NCI-H187 (cell line): ENCODE measurements at places on chromosomes 6 and 20.

- DNase-seq = peak; percentile 50
Observed at GRCh38 chr6:108156180-108156937, 9.5 kb upstream of the NR2E1 start.

DNA sequence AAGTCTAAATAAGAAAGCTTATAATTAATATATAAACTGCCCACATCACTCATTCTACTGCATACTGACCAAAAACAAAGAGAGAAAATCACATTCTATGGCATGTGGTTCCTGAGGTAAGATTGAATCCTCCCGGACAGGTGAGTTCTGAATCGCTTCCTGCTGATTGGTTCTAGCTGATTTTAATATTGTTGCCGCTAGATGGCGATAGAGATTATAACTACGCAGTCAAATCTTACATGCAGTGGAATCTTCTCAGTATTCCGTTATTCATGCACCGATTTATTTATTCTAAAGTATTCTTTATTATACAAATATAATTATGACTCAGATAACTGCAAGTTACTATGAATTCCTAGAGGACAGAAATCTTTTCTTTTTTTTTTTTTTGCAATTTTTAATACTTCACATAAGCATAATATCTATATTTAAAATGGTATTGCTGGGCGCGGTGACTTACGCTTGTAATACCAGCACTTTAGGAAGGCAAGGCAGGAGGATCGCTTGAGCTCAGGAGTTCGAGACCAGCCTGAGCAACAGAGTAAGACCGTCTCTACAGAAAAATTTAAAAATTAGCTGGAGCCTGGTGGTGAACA, 24.2 kb upstream of the TMX4 start:
- DNase-seq = peak; percentile 39

GRCh38 chr6:128098000-128098581, 197.2 kb upstream of the THEMIS start:
- DNase-seq = no peak

DNA sequence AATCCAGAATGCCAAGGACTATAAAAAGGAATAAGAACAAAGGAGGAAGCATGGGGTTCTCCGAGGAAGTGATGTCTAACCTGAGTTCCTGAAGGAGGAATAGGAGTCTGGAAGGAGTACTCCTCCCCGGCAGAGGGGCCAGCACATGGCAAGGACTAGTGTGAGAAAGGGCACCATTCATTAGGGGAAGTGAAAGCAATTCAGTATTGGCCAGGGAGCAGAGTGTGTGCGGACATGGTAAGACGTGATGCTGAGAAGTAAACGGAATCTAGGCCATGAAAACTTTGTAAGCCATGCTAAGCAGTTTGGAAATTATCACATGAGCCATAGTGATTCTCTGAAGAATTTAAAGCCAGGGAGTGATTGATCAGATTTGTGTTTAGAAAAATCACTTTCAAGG, 218.9 kb upstream of the PRDM1 start:
- DNase-seq = no peak

DNA sequence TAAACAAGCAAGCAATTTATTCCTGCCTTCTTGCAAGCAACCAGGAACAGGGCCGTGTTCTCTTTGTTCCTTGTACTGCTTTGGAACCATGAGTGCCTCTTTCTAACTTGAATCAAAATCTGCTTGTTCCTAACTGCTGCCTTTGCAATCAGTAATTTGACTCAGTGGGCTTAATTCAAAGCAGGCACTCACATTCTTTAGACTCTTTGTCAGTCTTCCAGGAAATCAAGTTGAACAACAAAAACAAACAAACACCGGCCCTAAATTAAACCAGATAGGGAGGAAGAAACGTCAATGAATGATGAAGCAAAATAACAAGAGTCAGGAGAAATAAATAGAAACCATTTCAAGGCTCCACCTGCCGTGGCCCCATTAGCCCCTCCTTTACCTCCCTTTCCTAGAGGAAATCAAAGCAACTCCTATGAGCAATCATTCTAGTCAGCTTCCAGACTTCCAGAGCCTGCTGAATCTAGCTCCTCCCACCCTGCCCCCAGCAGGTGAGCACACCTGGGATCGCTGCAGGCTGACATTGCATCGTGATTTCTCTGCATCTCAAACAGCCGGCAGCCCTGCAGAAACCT, 582.2 kb upstream of the FLRT3 start:
- no peak for DNase-seq

- DNase-seq = no peak
Observed at GRCh38 chr20:53828088-53828681, 234.5 kb upstream of the ZNF217 start.

- no peak for DNase-seq
Observed at GRCh38 chr20:4154958-4155411, 139.6 kb upstream of the RNF24 start.

GRCh38 chr6:14732844-14733757, 512.8 kb upstream of the JARID2 start:
- DNase-seq = no peak

DNA sequence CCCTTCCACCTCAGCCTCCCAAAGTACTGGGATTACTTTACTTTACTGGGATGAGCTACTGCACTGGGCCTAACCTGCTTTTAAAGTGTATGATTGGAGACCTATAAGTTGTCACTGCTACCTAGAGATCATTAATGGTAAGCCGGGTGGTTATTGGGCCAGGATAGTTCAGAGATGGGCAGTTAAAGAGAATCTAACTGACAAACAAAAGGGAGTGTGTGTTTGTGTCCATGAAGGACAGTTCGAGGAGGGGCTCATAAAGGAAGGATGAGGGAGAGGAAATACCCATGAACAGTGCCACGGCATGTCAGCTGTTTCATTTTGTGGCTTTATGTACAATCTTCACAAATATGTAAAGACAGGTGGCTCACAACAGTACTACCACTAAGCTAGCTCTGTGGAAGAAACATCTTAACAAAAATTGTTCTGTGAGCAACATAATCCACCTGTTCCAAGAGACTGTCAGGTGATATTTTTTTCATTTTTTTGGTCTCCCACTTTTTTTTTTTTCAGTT, 69.7 kb upstream of the FAM8A1 start:
- no peak for DNase-seq

DNA sequence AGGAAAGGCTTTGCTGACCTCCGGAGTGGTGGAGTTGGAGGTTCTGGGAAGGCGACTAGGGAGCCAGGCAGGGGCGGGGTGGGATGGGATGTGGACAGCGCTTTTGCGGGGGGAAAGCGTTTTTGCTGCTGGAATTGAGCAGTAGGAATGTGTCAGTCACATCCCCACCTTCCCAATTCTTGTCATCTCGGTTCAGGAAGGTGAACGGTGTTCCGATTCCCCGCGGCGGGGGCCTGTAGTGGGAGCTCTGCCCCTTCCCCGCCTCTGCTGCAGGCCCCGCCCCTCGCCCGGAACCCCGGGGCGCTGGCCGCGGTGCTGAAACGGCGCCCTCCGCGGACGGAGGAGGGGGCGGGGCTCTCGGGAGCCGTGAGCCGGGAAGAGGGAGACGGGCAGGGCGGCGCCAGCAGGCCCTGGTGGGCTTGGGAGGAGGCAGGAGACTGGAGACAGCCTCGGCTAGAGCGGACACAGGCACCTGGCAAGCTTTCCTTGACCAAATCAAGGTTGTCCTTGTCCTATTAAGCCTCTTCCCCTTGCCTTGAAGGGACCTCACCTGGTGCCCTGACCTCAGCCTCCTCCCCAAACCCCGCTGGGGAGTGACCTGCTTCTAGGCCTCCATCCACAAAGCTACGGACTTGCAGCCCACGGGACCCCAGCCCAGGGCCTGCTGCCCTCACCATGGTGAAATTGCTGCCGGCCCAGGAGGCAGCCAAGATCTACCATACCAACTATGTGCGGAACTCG, at the start of gene LHFPL5:
Gene LHFPL5, plus strand, starts transcription at position 357 of the 741 bp plus-strand sequence. Its CDS starts 319 bp downstream, at position 676.
- DNase-seq = peak; percentile 22

GRCh38 chr6:73030791-73031782, 194.2 kb downstream of the KHDC1L start:
- DNase-seq = no peak

GRCh38 chr6:39008737-39009136, 39.8 kb upstream of the GLP1R start:
- DNase-seq = no peak

DNA sequence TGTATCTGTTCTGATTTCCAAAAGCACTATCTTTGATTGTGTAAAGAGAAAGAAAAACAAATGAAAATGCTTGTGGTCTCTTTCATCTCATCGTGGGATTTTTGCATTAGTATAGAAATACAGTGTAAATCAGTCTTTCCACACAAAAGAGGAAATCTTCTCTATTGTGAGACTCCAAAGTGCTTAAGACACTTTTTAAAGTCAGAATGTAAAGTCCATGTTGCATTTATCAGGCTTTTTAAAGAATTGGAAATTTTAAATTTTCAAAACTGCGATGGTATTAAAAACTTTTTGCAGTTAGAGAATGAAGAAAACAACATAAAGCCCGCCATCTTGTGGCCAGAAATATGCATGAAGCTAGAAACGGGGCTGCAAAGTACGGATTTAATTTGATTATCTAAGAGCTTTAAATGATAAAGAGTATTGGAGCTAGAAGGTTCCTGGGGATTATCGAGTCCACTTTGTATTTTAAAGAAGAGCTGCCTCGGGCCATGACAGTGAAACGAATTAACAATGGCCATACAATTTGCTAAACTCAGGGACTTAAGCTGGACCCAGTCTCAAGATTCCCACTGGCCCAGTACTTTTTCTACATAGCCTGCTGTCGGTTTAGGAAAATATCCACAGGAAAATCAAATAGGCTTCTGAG, 339.6 kb downstream of the ARHGAP18 start:
- DNase-seq = peak; percentile 13

DNA sequence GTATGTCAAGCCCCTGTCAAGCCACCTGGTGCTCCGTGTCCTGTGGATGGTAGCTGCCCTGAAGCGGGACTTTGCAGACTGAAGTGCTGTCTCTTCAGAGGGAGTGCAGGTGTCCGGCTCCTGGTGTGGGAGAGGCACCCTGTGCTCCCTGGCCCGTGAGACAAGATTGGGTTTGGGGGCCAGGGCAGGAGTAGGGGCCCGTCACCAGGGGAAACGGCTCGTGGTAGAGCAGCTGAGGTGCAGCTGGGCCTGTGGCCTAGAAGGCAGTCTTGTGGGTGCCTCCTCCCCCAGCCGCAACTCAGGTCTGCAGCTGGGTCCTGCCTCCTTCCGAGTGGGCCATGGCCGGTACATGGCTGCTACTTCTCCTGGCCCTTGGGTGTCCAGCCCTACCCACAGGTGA, at the start of gene PTCRA:
Gene PTCRA, plus strand, starts transcription at position 322 of the 400 bp plus-strand sequence. Its CDS starts 17 bp downstream, at position 339.
- DNase-seq = no peak

DNA sequence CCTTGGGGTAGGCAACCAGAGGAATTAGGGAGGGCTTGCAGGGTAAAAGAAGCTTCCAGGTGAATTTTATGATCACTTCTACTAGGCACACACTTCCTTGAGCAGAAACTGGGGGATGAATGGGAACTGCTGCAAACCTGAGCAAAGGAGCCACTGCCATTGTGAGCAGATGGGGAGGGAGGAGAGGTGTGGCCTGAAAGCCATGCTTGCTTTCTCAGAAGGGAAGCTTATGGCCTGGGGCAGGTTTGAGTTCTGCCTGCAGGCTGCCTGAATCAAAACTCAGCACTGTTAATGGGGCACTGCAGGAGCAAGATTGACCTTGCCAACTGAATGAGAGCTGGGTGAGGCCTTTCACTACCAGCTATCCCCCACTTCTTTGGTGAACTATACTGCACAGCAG, 328.1 kb downstream of the NKAIN2 start:
- DNase-seq = no peak

DNA sequence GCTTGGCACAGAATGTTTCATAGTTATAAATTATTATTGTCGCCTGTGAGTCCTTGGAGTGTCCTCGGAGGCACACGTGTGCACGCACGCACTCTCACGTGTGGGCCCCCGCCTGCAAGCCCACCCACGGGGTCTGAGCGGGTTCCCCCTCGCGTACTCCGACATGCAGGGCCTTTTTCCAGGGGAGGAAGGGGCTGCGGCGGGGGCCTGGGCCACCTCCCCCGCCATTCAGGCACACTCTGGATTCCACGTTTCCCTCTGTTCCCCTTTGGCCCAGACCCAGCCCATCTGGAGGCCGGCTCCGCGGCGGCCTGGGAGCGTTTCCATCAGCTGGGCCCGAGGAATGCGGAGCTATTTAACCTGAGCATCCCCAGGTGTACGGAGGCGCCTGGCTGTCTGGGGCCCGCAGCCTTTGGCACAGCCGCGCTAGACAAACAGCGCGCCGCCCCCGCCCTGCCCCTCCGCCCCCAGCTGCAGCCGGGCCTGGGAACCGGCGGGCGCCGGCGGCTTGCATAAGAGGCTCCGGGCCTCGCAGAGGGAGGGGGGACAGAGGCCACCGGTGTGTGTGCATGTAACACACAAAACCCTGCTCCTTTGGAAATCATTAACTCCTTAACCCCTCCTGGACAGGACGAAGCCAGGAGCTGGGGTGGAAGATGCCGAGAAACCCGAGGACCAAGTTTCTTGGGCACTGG, 3.3 kb downstream of the ID1 start:
- DNase-seq = peak; percentile 94

DNA sequence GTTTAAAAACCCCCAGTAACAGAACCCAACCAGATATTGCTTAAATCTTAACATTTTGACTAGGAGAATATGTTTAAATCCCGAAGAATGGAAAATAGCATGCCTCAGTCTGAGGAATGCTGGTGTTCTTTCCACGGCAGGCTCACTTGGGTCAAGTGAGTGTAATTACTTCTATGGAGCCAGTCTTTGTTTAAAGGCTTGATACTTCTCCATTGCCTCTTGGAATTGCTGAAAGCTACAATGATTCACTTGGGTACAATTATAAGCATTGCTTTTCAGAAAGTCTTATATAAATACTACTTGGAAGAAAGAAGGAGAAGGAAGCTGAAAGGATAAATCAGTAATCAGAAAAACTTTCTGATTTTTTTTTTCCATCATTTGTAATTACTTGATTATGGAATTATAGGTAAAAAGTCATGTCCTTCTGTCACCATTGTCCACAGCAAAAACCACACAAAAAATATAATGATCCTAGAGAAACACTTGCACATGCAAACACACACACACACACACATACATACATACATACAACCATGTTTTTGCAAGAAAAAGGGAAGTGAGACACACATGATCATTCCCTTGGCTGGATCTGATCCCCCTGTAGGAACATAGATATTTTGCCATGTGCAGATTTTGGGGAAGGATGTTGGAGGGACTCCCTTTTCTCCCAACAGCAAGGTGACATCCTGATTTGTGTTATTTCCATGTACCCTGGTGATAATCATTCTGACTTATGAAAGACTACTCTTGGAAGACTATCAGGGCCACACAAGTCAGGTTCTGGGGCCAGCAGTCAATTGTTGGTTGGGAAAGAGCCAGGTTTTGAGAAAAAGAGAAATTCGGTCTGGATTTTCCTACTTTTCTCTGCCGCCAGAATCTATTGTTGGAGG, 396.0 kb upstream of the BTBD3 start:
- no peak for DNase-seq

GRCh38 chr6:89928604-89929003, 34.3 kb downstream of the GJA10 start:
- no peak for DNase-seq

DNA sequence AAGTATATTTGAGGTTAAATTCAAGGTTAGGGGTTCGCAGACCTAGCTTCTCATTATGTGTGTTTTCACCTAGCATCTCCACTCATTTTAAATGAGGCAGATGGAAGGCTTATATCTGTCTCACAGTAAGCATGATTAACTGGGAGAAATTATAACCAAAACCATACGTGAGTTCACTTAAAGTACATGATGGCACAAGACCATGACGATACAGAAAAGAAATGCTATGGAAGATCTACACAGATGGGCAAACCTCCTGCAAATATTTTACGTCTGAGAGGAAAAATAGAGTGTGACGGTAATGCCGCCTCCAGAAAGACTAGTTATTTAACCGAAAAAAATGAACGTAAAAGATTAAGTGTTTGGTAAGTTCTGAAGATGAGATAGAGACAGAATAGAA, 337.8 kb downstream of the FARS2 start:
- no peak for DNase-seq
